Right renal pelvis (tissue), 4 donors: ENCODE measurements at places on chromosomes 5 and 9. TPM values are rescaled to one million over a fixed set of nuclear protein-coding genes. Genes with fewer than 3 reads are reported as not detected.

KCNV2 gene
- 0.09 TPM for polyA plus RNA-seq

NIM1K gene
- 0.56 TPM for polyA plus RNA-seq

NUTM2F gene
- not detected for polyA plus RNA-seq

- peak; percentile 60 for DNase-seq
Measured at GRCh38 chr9:125407974-125408900, 146.6 kb downstream of the GAPVD1 start.

DNA sequence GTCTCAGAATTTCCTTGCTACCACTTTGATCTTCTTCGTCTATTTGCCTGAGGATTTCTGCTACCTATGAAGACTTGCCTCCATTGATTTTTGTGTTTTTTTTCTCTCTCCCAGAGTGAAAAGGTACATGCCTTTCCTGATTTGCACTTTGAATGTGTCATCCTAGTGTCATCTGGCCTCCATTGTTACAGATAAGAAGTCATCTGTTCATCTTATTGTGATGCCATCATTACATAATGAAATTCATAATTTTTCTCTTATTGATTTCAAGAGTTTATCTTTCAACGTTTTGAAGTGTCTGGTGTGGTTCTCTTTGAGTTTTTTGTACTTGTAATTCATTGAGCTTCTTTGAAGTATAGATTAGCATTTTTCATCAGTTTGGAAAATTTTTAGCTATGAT, 144.8 kb downstream of the SH3GL2 start:
- DNase-seq: no peak

GRCh38 chr9:137610944-137611343, 5.5 kb downstream of the ARRDC1 start:
- DNase-seq: no peak

GRCh38 chr9:93681269-93682154, 105.1 kb downstream of the PHF2 start:
- DNase-seq: no peak

GRCh38 chr9:131262327-131263032, 13.8 kb downstream of the FAM78A start:
- no peak for DNase-seq

GRCh38 chr5:173123416-173123815, 20.9 kb upstream of the BNIP1 start:
- DNase-seq: no peak

DNA sequence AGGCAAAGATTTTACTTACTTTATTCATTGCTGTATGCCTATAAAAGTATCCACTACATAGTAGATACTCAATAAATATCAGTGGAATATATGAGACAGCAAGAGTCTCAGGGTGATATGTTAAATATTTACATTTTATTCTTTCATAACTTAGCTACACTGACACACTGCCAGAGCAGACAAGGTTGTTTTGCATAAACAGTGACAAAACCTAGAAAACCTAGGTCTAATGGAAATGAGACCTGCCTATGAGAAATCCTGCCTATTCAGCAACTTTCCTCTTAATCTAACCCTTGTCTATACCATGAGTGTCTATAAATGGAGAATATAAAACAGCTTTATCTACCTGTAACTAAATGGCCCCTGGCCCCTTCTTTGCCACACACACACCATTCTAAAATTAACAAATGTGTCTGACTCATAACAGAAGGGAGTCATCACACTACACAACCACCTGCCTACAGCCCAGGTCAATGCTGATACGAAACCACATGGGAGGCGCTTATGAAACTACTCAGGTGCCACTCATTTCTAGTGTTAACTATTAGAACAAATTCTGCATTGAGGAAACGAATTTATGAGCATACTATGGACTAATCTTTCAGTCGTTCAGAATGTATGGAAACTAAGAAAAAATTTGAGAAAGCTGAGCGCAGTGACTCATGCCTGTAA, 60.3 kb downstream of the UBAP2 start:
- DNase-seq: no peak

- DNase-seq: no peak
Measured at GRCh38 chr5:106825374-106825773, 845.4 kb downstream of the EFNA5 start.

GRCh38 chr9:99307851-99308250, 85.8 kb downstream of the SEC61B start:
- DNase-seq: no peak
